Calu3 (cell line): ENCODE measurements at places on chromosomes 3 and 15. TPM values are rescaled to one million over a fixed set of nuclear protein-coding genes. Genes with fewer than 3 reads are reported as not detected.

DNA sequence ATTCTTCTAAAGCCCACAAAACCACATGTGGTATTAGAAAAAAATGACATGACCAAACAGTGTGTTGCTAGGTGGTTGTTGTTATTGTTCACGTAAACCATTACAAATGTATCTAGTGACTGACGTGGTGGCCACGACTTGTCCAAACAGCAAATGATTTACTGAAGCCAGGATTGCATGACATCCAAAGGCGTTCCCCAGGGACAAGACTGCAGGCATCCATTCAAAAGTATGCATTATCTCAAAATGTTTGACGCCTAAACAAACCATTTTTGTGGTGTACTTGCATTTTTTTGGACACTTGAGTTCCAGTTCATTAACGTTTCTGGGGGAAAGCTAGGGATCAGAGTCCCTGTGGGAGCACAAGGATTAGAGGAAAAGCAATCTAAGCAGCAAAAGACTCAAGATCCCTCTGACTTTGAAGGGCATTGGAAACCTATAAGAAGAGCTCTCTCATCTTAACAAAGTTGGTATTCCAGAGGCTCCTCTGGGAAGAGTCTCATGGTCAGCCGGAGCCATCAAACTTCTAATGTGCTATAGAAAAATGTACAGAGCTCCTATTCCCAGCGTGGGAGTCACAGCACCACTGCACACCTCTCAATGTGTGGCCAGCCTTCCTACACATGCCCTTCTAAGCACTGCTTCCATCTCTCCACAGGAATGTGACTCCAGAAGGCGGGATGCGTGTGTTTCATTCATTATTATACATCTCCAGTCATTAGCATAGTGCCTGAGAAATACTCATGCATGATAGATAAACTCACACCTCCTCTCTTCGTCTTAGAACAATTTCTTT, 62.9 kb downstream of the FBN1 start:
- no peak for DNase-seq
- H3K27me3 ChIP-seq: no peaks in the 10 kb centered on the region
- no peaks in the 10 kb centered on the region for H3K4me1 ChIP-seq
- no peak overlapping the region for H3K27ac ChIP-seq
- no peak overlapping the region for H3K4me3 ChIP-seq

DNA sequence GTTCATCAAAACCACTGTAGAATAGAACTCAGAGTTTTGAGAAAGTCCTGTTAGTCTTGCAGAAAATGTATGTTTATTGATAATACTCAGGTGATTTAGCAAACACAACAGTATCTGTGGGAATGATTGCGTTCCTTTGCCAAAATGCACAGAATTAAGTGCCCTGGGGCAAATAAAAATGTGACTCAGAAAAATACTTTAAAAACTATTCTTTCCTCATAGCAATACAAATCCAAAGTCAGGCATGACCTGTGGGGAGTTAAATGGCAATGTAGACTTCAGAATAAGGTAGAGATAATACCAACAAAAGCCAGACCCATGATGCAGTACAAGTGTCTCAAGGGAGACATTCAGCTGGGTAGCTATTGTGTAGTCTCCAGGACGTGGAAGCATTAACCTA, 72.3 kb upstream of the SNTN start:
- no peak overlapping the region for H3K4me3 ChIP-seq
- H3K36me3 ChIP-seq: peaks cover 5% of the 10 kb centered on the region
- peaks cover 51% of the 10 kb centered on the region for H3K4me1 ChIP-seq
- DNase-seq: no peak
- no peak overlapping the region for H3K27ac ChIP-seq
- no peaks in the 10 kb centered on the region for H3K27me3 ChIP-seq

- DNase-seq: no peak
- no peaks in the 10 kb centered on the region for H3K27me3 ChIP-seq
- H3K4me3 ChIP-seq: no peak overlapping the region
Measured at GRCh38 chr3:66350601-66351000, 129.8 kb downstream of the SLC25A26 start.

DNA sequence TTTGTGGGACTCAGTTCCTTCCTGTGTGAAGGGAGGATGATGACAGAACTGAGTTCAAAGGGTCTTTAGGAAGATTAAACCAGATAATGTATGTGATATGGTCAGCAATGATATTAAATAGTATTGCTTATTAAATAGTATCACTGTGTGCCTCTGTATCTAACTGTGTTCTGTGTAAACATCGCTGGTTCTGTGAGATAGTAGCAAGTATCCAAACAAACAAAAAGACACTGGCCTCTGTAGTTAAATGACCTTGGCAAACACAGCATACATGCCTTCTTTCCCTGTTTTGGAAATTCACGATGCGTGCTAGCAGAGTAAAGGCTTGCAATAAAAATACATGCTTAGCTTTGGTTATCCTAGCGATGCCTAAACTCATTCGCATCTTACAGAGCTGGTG, 76.1 kb downstream of the MESD start:
- H3K4me3 ChIP-seq: no peak overlapping the region
- no peaks in the 10 kb centered on the region for H3K27me3 ChIP-seq
- H3K27ac ChIP-seq: no peak overlapping the region
- no peak for DNase-seq

- H3K36me3 ChIP-seq: no peaks in the 10 kb centered on the region
- H3K27ac ChIP-seq: no peak overlapping the region
Measured at GRCh38 chr3:53944028-53944427, 52.4 kb upstream of the SELENOK start.

DNA sequence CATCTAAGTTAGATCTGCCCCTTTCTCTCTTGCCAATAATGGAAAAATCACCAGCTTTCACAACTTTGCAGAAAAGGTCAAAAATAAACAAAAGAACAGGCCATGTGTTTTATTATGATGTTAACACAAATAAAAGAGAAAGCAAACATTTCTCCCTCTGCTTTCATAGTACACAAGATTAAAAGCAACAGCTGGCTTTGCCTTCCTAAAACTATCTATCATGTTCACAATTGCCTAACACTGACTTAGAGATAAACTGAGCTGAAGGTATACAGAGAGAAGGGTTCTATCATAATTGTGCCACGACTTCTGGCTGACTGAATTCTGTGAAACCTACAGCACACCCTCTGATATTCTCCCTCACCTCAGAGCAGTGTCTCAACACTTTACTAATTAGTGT, 29.4 kb downstream of the AADAC start:
- no peak for DNase-seq
- peaks cover 19% of the 10 kb centered on the region for H3K4me1 ChIP-seq
- no peak overlapping the region for H3K27ac ChIP-seq
- H3K36me3 ChIP-seq: no peaks in the 10 kb centered on the region
- no peaks in the 10 kb centered on the region for H3K27me3 ChIP-seq

C3orf85 gene
- not detected in 2 replicates for total RNA-seq

LDHAL6B gene
- not detected in 2 replicates for total RNA-seq
